ENCODE measurements at places on chromosomes 5 and 9.

GRCh38 chr5:157959370-157959769, 100.4 kb upstream of the CLINT1 start:
- DNase-seq: no peak

- DNase-seq: no peak
Observed at GRCh38 chr5:107285772-107286171, 385.0 kb downstream of the EFNA5 start.

GRCh38 chr9:138050472-138051330, 173.1 kb downstream of the CACNA1B start:
- DNase-seq: no peak

DNA sequence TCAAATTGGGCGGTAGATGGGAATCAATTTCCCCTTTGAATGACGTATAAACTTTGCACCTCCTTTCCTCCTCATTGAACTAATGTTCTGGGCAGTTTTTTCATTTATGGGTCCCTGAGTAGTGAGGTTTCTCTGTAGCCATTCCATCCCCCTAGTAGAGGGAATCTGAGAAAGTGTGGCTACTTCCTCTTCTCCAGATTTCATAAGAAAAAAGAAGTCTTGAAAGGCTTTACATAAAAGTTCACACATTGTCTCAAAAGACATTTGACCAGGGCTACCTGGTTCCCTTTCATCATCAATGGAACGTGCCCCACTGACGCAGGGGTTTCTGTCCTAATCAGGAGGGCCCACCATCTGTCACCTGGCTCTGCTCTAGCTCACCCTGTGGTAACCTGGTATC, 57.3 kb downstream of the CTSL start:
- no peak for DNase-seq

DNA sequence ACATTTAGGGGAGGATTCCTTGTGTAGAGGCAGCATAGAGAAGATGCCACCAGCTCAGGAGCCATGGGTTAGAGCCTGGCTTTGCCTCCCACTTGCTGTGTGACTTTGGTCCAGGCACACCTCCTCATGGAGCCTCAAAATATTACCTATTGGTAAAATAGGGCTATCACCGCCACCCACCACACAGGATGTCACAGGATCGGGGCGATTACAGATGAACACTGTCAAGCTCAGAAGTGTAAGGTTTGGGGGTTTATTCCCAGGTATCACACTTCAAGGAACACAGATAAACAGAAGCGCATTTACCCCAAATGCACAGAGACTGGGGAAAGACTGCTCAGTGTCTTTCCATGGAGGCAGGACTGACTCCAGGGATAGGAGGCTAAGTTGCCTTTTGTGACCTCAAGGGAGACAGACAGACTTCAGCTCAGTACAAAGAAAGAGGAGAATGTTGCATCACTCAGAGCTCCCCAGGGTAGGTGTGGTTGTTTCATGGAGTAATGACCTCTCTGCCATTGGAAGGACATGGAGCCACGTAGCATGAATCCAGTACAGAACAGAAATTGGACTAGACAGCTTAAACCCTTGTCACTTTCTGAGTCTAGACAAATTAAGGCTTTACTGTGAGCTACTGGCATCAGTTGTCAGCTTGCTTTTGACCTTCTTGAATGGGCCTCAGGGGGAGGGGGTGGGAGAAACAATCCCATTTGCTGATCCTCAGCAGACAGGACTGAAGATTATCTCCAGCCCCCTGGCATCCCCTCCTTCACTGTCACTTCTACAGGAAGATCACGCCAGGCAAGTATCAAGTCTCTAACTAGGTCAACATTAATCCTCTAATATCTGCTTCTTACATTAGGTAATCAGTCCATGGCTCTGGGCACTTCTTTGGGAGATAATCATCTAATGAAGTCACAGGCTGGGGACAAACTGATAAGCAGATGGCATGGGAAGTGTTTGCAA, 6.5 kb downstream of the TRAF1 start:
- DNase-seq: no peak

- no peak for DNase-seq
Observed at GRCh38 chr5:33631139-33631538, 190.4 kb downstream of the TARS1 start.

All from dorsolateral prefrontal cortex (tissue), 122 donors.